Transverse colon (tissue), 4 donors: ENCODE measurements at places on chromosomes 16 and 17.

- no peak for DNase-seq
Measured at GRCh38 chr16:89290472-89290871, 73.0 kb downstream of the ZNF778 start.

DNA sequence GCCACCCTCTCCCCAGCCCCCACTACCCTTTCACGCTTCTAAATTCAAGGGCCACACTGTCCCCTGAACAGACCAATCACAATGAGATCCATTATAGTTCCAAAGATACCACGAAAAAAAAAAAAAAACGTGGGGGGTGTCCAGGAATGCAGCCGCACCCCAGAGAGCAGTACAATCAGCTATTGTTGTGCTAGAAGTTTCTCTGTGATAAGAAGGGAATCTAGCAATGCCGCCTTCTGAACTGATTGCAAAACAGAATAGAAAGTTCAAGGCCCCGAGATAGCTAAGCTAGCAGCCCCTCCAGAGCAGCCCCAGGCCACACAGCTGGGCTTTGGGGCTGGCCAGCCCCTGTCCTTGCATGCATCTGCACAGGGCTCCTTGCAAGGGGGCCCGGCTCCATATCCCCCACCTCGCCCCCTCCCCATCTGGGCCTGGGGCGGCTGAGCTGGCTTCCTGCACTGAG, 86.9 kb upstream of the CBX4 start:
- DNase-seq = no peak

- DNase-seq = no peak
Measured at GRCh38 chr16:20136446-20136968, 62.8 kb upstream of the GPR139 start.

GRCh38 chr17:59631276-59631675, 11.6 kb downstream of the CLTC start:
- no peak for DNase-seq

DNA sequence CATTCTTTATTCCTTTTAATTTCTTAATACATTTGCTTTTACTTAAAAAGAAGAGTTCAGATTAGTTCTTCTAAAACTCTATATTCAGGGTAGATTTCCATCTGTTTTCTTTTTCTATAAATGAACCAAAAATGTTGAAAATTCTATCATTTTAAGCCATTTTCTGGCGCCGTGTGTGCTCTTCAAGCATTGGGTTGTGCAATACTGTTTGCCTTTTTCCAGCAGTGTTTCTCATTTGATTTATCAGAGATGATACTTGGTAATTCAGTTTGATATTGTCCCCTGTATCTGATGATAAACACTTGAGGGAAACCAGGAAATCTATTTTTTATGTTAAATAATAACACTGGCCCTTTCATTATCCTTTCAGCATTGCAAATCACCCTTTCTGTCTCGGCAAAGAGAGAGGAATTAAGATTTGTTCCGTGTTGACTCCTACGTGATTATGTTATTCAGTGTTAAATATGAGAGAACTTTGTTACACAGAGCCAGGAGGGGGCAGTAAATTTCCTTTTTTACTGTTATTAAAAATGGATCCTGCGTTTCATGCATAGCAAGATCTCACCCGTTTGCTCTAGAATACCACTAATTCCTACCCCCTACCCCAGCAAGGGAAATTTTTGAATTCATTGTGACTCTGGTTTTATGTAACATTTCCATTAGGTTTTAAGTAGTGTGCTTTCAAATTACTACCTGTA, 606.9 kb upstream of the RBFOX1 start:
- no peak for DNase-seq

DNA sequence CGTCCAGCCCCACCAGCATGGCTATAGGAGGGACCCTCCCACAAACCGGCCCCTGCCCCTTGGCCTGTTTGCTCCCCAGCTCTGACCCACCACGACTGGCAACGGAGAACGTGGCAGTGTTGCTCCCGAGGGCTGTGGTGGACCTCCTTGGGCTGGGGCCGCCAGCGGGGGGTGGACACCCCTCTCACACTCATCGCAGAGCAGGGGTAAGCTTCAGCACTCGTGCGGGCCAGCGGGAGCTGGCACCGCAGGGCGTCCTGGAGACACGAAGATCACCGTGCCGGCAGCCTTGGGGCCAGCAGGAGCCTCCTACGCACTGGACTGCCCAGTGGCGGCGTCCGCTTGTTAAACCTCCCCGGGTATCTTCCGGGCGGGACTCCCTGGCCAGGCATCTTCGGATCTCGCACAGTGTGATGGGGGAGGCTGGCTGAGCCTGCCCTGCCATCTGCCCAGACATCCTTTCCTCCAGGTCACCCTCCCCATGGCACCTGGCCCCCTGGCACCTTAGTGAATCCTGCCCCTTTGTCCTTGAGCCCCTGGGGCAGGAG, 53.5 kb downstream of the ABR start:
- no peak for DNase-seq

DNA sequence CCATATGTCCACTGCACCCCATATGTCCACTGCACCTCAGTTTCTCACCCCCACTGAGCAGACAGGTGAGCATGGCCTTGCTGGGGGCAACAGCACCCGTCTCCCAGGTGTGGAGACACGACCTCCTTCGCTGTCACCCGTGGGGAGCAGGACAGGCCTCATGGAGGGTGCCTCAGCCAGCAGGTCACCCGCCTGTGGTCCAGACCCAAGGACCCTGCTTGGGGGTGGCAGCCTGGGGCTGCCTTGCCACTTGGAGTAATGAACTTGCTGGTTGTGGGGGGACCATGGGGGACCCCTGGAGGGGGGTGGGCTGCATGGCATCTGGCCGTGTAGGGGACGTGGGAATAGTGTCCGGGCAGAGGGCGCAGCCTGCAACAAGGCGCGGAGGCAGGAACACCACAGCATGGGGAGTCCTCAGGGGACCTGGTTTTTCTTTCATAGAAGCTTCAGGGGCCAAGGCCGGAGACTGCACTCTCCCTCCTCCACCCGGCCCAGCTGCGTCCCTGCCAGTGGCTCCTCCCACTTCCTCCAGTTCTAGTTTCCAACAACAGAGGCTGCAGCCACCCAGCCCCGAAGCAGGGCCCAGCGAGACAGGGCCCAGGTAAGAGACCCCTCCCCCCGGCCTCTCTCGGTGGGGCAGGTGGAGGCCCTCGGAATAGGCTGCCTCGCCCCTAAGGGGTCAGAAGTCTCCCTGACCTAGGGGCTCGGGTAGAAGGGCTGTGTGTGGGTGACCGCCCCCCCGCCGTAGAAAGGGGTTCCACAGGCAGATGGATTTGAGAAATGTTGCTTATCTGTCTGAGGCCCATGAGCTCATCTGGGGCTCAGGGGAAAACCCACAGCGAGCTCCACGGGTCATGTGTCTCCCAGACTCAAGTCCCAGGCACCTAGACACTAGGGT, at the start of gene NHLRC4:
NHLRC4 (plus strand) TSS at position 531 of the 898 bp plus-strand sequence. CDS start 1,043 bp downstream, outside the sequence.
- DNase-seq = peak; percentile 78

- DNase-seq = no peak
Measured at GRCh38 chr17:40485851-40486521, 15.4 kb downstream of the TNS4 start.

DNA sequence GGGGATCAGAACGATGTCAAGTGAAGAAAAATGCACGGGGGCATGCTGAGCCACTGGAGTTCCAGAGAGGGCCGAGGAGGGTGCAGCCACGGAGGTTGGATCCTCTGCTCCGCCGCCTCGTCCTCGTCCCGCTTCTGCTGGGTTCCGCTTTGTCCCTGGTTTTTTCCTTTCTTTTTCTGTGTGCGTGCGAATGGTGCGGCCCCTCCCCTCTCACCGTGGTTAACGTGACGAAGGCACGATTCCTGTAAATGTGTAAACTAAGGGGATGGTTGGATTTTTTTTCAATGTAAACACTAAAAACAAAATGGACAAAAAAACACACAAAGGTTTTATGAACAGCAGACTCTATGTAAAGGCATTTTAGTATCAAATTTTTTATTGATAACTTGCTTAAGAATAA, 46.7 kb downstream of the ACTG1 start:
- no peak for DNase-seq

DNA sequence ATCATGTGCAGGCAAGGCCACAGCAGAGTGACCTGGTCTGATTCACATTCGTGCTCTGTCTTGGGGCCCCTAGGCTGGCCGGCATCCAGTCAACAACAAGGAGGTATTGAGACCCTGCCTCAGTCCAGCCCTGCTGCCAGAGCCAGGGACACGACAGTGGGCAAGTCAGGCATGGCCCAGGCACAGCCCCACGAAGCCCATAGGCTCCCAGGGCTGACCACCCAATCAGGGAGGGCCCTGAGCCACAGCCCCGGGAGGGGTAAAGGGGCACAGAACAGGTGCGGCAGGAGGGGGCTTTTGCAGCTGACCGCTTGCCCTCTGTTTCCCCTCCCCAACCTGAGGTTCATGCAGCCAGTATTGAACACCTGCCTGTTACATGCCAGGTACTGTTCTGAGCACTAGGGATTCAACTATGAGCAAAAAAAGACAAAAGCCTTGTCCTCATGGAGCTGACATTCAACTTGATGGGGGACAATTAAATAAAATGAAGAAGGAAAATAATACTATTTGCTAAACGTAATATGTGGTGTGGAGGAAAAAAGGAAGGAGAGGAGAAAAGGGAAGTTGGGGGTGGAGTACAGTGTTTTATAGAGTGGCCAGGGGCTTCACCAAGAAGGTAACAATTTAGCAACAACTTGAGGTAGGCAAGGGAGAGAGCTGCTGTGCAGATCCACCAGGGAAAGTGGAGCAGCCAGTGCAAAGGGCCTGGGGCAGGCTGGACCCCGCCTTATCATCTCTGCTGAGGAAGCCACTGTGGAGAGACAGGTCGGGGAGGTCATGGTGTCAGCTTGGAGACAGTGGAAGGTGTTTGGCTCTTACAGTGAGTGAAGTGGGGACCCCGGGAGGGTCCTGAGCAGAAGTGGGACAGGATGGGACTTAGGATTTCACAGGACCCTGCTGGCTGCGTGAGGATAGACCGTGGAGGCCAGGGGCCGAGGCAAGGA, 6.1 kb downstream of the DRC3 start:
- no peak for DNase-seq

DNA sequence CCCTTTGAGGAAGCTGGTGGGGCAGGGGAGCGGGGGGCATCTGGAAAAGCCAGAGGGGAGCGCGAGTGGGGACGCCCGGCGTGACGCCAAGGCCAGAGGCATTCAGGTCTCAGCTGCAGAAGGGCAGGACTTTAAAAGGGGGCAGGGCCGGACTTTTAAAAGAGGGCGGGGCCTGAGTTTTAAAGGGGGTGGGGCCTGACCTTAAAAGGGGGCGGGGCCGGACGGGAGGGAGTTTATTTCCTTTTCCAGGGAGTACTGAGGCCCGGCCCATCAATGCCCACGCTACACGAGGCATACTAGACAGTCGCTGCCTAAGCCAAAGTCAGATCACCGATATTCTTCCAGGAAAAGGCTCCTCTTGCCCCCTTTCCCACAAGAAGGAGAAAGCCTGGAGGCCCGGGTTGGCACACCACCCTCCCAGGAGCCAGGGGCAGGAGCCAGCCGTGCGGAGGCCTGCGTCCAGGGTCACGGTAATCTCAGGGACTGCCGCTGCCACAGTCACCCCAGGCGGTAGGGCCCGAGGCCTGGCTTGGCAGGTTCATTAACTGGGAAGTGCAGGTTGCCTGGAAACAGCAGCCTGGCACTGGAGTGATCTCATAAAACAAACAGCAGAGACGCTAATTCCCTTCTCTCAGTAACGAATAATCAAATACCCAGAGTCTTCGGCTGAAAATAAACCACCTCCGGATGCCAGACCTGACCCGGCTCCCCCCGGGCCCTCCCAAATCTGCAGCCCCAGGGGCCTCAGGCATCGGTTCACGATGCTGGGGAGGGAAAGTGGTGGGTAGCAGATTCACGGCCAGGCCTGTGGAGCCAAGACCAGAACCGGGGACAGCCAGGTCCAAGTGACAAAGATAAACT, 90.7 kb downstream of the TIMM22 start:
- DNase-seq = peak; percentile 85

GRCh38 chr16:11674818-11675560, 6.7 kb downstream of the SNN start:
- DNase-seq = no peak

DNA sequence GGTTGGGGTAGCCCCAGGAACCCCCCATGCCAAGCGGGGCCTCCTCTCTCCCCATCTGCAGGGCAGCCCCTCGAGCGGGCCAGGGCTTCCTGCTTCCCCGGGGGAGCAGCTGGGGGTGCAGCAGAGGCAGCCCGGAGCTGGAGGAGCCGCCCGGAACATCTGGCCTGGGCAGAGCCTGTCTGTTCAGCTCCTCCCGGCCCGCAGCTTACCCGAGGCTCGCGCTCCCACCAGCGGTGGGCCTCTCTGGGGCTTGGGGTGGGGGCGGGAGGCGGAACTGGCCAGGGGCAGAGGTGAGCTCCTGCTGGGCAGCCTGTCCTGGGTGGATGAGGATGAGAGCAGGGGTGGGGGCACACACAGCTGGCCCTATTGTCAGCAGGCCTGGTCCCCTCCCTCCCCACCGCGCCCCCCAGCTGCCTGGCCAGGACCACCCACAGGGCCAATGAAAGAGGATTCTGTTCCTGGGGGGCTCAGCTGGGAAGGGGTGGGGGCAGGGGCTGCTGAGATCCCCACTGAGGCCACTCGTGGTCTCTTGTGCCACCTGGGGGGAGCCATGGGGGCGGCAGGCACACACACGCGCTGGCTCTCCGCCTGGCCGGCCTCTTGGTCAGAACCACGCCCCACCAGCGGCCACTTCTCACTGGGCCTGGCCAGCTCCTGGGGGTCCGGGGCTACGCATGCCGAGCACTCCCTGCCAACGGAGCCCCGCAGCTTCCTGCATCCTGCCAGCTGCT, 34.7 kb downstream of the BAHCC1 start:
- no peak for DNase-seq

- DNase-seq = no peak
Measured at GRCh38 chr16:68481636-68482035, 33.3 kb upstream of the SMPD3 start.

- DNase-seq = peak; percentile 94
Measured at GRCh38 chr17:8220783-8221662, 10.6 kb upstream of the AURKB start.

- DNase-seq = no peak
Measured at GRCh38 chr17:55648086-55648485, 74.6 kb downstream of the TMEM100 start.
